IPS-NIHi11 (cell line): ENCODE measurements at places on chromosomes 4 and X.
A peak's percentile ranks its signal among the peaks of the same experiment; 100 is the strongest.

DNA sequence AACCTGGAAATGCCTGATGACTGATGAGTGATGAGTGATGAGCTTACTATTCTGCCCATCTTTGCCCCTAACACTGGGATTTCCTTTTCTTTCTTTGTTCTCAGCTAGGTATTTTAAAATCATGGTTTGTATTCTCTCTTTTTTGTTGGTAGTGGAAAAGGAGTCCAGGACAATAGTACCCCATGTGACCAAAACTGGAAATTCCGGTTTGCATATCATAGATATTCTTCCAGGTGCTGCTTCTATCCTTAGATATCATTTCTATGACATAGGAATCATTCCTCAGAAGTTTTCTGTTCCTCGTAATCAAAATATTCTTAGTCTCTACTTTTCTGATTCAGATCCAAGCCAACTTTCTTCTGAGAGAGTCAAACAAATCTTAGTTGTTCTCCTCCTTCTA, 320.5 kb upstream of the TET2 start:
- no peak for DNase-seq

DNA sequence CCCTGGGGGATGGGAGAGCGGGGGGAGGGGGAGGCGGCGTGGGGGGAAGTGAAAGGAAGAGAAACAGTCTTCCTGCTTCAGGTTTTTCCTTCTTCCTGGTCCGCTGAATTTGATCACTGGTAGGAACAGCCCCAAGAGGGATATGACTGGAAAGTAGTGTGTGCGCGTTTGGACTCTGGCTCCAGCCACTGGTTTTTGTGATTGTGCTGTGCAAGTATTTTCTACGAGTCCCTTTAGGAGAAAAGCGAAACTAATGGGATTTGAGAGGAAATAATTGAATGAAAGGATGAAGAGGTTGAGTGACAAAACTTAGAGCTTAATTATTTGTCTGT, 836 bp downstream of the PRRG1 start:
- DNase-seq: peak; percentile 5

DNA sequence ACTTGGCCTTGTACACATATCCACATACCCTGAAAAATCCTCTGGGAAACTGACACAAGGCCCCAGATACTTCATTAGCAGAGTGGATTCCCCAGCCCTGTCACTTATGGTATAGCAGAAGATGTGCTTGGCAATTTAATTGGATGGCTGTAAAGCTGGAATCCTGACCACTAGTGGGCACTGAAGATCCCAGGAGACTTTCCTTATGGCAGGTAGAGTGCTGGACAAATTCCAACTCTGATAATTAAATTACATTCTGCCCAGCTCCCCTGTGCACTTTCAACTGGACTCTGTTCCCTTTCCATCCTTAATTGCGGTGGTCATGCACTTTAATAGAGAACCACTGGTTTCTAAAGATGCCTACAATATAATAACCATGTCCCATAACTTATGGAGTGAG, 119.8 kb downstream of the DCK start:
- DNase-seq: peak; percentile 54

DNA sequence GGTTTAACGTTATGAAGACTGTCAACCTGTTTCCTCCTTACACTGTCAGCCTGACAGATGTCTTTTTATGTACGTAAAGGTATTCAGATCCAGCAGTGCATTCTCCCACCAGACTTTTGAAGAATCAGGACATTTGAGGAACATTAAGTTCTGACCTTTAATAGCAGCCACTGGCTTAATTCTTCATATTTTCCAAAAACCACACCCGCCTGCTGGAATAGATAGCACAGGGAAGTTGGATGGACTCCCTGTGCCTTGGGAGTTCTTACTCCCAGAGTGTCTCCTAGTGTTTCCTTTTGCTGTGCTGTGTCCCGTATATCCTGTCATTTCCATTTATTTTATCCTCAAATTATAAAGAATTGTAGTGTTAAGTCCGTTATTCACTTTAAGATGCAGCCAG, 94.5 kb downstream of the AFF1 start:
- no peak for DNase-seq

- DNase-seq: no peak
Observed at GRCh38 chrX:38154818-38155217, 65.9 kb downstream of the SRPX start.

DNA sequence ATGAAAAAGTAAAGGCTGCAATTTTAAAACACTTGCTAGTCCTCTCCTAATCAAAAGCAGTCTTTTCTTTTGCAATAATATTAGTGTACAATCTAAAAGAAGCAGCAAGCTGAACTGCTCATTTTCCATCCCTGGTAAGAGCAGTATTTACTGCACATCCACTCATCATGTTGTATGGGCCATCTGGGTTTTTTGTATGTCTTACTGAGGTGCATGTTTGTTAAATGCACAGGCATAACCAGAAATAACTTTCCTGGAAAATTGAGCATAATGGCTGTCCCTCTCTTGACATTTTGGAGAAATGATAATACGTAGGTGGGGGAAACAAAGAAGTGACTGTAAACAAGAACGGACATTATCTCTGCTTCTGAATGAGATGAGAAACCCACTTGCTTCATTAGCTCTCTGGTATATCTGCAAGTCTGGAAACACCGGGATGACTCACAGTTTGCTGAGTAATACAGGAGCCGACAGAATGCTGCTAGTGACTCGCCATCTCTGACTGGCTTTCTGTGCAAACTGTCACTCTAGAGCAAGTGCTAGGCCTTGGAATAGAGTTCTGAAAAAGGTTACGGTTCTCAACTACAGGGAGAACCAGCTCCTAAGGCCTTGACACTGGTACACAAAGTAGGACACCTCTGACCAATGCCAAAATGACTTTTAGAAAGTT, 85.7 kb upstream of the MTM1 start:
- no peak for DNase-seq

- no peak for DNase-seq
Observed at GRCh38 chr4:146134761-146135445, 40.6 kb upstream of the LSM6 start.

GRCh38 chr4:10732914-10733415, 48.4 kb upstream of the CLNK start:
- no peak for DNase-seq

DNA sequence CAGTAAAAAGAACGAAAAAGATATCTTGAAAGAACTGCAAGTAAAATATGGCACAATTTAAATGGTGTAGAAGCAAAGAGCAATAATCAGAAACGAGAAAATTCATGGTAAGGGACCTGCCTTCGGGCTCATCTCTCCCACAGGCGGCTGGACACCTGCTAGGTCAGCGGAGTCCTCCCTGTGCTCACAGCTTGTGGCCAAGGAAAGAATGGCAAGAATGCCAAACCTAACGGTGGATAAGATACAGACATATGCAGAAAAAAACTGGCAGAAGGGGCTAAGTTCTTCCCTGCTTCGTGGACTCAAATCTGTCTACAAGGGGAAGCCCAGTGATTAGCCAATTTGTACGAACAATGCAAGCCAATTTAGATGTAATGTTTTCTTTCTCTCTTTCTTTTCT, 152.1 kb upstream of the VCX start:
- peak; percentile 29 for DNase-seq

- no peak for DNase-seq
Observed at GRCh38 chrX:69321789-69322188, 156.5 kb upstream of the PJA1 start.

- no peak for DNase-seq
Observed at GRCh38 chrX:44183329-44183728, 160.1 kb downstream of the EFHC2 start.

DNA sequence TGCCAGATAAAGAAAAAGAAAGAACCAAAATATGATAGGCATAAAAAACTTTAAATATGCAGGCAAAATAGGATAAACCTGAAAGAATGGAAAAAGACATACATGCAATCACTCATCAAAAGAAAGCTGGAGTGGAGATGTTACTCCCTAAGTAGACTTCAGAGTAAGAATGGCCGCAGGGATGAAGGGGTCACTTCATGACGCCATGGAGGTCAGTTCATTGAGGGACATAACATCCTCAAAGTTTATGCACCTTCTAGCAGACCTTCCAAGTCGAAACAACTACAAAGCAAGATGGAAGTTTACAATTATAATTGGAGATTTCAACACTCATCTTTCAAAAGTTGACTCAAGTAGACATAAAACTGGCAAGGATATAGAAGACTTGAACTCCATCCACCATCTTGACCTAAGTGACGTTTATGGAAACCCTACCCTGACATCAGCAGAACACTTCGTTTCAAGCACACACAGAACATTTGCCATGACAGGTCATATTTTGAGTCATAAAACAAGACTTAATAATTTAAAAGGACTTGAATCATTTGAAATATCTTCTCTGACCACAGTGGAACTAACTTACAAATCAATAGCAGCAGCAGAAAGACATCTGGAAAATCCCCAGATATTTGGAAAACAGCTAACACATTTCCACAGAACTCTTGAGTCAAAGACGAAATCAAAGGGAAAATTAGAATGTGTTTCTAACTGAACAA, 106.0 kb upstream of the LRPAP1 start:
- DNase-seq: no peak

DNA sequence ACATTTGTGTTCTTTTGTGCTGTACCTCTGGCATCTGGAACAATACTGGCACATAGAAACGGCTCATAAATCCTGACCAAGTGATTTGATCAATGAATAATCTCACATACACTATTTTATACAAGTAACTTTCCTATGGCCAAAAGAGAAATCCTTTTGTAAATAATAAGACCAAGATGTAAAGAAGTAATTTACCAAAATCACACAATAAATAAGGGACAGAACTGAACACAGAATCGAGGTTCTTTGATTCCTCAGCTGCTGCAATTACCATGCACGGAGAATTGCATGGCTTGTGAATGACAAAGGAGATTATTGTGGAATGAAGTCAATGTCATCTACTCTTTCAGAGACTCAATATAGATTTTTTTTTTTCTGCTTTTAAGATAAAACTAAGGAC, 576.8 kb upstream of the SMIM31 start:
- DNase-seq: no peak

DNA sequence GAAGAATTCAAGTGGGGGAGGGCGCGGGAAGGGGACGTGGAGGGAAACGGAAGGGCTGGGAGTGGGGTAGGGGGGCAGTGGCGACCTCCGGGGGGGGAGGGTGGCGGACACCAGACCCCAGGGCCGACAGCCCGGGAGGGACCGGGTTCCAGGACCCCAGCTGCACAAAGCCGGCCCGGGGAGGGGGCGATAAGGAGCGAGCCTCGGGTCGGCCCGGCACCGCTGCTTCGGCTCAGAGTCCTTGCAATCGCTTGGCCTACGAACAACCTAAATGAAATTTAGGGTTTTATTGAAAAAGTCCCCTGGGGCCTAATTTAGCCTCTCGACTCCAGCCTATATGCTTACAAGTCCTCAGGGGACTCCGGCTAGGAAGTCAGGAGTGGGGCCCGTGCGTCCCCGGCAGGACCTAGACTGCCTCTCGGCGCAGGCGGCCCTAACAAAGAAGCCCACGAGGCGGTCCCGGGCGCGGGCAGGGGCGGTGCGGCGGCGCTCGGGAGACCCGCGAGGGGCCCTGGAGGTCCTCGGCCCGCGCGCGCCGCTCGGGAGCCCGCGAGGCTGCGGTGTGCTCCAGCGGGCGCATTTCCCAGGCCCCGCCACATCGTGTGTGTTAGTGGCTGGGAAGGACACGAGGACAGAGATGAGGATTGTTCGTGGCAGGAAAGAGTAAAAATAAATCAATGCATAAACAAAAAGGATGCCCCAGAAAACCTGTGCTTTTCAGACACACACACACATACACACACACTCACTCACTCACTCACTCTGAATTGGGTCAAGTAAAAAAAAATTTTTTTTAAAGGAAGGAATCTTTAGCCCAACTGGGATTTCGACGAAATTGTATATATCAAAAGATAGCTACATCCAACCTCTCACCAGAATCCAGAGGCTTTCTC, 70.0 kb downstream of the MGST2 start:
- DNase-seq: peak; percentile 72

GRCh38 chrX:5979338-5979737, 249.3 kb downstream of the NLGN4X start:
- DNase-seq: no peak

DNA sequence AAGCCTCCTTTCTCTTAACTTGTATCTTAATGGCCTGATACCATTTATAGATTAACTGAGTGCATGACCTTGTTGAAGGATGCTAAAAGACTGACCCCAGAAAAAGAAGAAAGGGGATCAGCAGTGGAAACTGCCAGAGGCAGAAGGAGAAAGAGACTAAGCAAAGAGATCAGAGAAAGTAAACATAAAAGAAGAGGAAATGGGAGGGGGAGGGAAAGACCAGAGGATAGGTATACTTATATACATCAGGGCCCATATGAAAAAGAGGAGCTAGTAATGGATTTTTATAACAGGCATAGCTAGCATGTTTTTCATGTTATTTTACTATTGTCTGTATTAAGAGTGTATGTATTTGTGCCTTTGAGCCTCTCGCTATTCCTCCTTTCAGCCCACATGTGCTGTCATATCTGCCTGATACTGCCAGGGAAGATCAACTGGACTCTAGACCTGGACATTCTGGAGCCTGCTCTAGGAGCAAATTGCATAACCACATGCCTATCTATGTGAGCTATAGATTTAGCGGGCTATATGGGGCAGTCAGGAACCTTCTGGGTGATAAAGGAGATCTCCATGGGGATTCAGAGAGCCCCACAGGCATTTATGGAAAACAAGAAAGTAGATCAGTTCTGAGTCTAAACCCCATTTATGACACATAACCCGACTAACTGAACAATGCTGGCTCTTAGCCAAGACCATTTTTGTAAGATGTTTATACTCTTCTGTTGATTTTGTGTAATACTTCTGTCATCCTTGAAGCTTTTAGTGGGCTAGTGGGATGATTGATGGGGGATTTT, 13.4 kb upstream of the SNX12 start:
- no peak for DNase-seq

DNA sequence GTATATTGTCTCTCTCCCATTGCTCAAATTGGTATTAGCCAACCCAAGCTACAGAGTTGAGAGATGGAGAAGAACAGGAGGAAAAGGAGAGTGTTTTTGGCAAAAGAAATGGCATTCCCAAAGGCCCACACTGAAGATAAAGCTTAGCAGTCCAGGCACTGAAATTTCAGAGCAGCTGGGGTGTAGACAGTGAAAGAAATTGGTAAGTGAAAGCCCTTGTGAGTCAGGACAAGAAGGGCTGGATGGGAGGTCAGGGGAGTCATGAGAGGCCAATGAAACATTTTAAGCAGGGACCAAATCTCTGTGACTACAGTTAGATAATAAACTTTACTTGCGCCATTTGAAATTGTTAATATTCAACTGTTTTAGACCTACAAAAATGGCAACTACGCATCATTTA, 177.7 kb downstream of the ADAMTS3 start:
- DNase-seq: no peak

DNA sequence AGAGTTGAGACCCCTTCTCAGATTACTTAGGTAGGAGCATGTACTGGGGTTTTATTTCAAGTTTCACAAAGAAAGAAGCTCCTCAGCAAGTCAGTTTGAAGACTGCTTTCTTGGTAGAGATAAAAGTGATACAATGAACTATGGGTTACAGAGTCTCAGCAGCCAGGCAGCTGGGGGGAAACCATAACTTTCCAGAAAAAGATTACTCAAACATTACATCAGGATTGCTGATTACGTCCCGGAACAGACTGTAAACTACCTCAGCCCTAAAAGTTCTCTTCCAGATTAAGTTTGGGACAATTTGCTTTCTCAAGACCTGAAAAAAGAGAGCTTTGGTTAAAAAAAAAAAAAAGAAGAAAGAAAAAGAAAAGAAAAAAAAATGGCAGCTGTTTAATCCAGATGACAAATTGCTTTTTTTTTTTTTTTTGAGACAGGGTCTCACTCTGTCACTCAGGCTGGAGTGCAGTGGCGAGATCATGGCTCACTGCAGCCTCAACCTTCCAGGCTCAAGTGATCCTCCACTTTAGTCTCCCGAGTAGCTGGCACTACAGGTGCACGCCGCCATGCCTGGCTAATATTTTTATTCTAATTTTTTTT, 16.6 kb downstream of the SAT1 start:
- DNase-seq: no peak
